ENCODE measurements at places on chromosomes 3 and 15. TPM values are rescaled to one million over a fixed set of nuclear protein-coding genes. Genes with fewer than 3 reads are reported as not detected.

The IGF1R gene
- total RNA-seq = 29.6 TPM

The MESP2 gene
- not detected for total RNA-seq

The SLC9C1 gene
- 0.73 TPM for total RNA-seq

The C3orf22 gene
- not detected for total RNA-seq

The TLR9 gene
- total RNA-seq = not detected

All from melanocyte of skin (primary cell).